ENCODE measurements at places on chromosomes 12 and 14.

DNA sequence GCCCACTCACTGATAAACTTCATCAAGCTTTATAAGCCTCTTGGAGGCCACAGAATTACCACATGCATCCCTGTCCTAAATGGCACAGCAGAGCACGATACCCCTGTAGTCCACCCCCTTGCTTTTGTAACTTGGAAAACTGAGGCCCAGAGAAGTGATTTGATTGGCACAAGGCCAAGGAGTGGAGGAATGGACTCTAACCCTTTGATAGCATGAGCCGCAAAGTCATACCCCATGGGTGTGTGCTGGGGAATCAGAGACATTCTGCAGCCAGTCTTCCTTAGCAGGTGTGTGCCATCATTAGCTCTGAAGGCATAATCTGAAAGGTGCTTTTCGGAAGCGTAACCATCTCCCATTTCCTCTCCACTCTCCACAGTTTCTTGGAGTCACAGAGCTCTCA is 28.5 kb upstream of the PWP1 start:
- no peak for DNase-seq

GRCh38 chr14:105700622-105701288 is 174.4 kb downstream of the TMEM121 start:
- no peak for DNase-seq

GRCh38 chr14:56177036-56177435 is 58.8 kb downstream of the PELI2 start:
- no peak for DNase-seq

DNA sequence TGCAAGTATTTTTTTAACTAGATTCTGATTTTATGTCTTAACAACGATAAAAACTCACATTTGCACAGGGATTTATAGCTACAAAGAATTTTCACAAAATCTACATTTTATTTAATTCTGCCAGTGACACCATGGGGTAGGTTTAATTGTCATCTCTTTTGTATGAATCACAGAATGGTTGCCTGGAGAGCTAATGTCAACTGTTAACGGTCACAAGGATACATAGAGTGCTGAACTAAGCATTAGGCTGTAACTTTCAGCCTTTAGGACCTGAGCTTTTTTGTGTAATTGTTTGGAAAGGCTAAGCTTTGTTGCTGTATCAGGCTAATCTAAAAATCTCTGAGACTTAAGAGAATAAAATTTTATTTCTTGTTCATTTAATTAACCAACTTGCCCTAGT is 465.3 kb upstream of the TBX3 start:
- DNase-seq: no peak

- no peak for DNase-seq
These were observed 604 bp downstream of the ZNF384 start for GRCh38 chr12:6688543-6688998.

DNA sequence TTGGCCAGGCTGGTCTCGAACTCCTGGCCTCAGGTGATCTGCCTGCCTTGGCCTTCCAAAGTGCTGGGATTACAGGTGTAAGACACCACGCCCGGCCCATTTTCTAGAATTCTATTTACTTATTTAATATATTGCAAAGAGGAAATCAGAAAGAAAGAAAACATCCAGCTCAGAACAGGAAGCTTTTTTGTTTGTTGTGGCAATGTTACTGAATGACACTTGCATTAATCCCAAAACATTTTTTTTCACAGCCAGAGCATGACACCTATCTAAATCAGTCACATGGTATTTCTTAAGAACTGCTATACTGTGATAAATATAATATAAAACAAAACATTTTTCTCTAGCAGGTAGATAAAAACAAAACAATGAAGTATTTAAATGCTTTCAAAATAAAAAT is 12.6 kb downstream of the CFL2 start:
- DNase-seq: no peak

GRCh38 chr14:47846008-47846407 is 170.6 kb upstream of the MDGA2 start:
- DNase-seq: no peak

GRCh38 chr12:111269718-111270117 is 99.2 kb downstream of the PHETA1 start:
- DNase-seq: no peak

DNA sequence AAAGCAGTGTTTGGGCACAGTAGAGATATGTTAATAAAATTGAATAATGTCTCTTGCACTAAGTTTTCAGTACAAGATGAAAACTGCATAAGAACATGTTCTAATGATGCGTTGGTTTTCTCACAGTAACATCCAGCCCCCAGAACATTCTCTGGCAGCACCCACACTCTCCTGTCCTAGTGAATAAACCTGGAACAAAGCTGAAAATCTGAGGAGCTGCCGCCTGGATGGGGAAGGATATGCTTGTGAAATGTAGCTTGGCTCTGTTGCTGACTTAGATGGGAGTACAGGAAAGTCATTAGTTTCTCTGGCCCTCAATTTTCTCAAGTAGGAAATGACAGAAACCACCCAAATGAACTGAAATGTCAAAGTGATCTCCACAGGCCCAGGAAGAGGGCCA is 323.8 kb downstream of the APAF1 start:
- no peak for DNase-seq

- no peak for DNase-seq
These were observed 414.4 kb downstream of the DPF3 start for GRCh38 chr14:72479461-72479931.

DNA sequence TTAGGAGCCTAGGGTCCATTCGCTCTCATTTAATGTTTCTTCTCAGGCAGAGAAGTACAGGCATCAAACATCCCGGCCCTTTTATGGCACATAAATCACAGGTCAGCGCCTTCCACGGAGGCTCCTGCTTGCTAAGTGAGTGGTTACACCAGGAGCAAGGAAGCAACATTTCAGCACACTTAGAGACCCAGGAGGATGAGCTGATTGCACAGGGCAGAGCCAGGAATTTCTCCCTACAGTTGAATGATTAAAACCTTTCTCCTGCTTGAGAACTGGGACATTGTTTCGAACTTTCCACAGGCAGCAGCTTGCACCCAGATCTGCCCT is 233.4 kb downstream of the SPTSSA start:
- DNase-seq: no peak

DNA sequence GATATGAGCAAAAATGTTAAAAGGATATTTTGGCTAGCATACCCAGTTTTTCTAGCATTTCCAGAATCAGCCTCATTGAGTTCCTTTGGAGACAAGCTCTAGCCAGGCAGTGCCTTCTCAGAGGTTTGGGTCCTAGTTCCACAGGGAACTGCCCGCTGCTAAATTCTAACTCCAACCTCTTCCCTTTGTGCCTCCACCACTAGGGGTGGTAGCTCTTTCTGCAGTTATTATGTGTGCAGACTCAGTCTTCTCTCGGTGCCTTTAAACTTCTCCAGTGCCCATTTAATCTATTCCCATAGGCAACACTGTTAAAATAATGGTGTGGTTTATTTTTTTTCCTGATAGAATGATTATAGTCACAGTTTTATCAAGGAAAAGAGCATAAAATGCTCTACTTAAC is 21.5 kb upstream of the SLC25A3 start:
- DNase-seq: no peak

GRCh38 chr12:43893670-43894069 is 57.8 kb downstream of the TMEM117 start:
- DNase-seq: no peak

- DNase-seq: no peak
These were observed 6.1 kb downstream of the MMP14 start for GRCh38 chr14:22842211-22843122.

DNA sequence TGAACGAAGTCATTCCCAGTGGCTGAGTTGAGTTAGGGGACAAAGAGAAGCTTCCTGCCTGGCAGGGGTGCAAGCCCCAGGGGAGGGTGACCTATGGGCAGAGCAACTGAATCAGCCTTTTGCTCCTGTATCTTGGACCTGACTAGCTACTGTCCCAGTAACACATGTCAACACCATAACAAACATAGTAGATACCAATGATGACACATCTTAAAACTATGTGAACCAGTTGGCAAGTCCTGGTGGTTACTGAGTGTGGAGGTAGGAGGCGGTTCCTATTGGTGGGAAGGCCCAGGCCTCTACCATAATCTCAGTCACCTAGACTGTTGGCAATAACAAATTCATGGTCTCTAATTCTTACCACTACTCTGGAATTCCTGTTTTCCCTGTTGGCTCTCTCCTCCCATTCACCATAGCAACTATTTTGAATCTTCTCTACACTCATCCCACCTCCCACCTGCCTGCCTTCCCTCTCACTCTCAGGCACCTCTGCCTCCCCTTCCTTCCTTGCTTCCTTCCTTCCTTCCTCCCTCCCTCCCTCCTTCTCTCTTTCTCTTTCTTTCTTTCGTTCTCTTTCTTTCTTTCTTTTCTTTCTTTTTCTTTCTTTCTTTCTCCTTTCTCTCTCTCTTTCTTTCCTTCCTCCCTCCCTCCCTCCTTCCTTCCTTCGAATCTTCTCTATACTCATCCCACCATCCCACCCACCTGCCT is 8.1 kb upstream of the P2RX7 start:
- DNase-seq: no peak

GRCh38 chr14:101957406-101958234 is 6.8 kb upstream of the DYNC1H1 start:
- no peak for DNase-seq

GRCh38 chr14:97178781-97179180 is 381.6 kb downstream of the VRK1 start:
- no peak for DNase-seq

DNA sequence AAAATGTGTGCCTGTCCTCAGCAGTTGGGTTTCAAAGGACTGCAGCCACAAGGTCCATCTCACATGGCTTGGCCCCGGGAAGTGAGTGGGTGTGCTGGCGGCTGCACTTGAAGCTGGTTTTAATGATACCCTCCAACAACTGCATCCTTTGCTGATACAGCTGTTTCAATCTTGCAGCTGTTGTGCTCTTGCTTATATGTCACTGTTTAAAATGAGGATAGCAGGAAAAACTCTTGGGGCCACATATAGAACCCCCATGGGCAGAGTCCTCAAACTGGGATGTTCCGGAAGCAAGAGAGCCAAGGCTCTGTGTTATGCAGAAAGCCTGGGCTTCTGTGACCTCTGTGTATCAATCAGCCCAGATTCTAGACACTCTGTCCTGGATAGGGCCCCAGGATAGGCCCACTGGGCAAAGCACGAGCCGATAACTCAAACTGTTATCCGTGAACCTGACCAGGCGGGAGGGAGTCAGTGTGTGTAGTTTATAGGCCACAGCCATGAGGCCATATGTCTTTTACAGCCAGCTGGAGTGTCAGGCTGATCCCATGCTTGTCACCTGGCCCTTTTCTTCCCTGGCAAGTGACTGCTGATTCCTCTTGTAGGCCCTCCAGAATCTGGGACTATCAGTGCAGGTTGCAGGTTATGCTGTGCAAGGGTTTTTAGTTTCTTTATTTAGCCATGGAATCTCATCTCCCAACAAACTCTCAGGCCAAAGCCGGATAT is 74.3 kb downstream of the SSPN start:
- DNase-seq: no peak

- DNase-seq: no peak
These were observed 143.0 kb downstream of the OTOGL start for GRCh38 chr12:80242321-80242720.

DNA sequence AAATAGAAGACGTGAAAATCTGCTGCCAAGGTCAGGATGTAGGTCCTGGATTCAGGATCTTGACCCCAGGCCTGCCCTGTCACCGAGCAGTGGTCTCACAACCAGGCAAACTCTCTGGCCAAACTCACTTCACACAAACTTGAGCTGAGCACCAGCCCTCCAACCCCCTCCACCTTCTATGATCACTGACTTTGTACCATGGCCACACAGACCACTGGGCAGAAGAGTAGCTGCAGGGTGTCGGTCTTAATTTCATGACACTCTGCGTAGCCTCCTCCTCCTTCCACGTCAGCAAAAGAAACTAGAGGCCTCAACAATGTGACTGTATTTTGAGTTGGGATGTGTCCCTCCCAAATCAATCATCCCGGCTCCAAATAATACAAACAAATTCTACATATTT is 7.2 kb upstream of the TBX3 start:
- no peak for DNase-seq

- no peak for DNase-seq
These were observed 153.9 kb downstream of the KIF26A start for GRCh38 chr14:104292084-104292970.

- DNase-seq: peak; percentile 78
These were observed 12.4 kb downstream of the CALM1 start for GRCh38 chr14:90409209-90409730.

GRCh38 chr14:22113401-22113800 is 439.8 kb upstream of the OR4E1 start:
- DNase-seq: no peak

DNA sequence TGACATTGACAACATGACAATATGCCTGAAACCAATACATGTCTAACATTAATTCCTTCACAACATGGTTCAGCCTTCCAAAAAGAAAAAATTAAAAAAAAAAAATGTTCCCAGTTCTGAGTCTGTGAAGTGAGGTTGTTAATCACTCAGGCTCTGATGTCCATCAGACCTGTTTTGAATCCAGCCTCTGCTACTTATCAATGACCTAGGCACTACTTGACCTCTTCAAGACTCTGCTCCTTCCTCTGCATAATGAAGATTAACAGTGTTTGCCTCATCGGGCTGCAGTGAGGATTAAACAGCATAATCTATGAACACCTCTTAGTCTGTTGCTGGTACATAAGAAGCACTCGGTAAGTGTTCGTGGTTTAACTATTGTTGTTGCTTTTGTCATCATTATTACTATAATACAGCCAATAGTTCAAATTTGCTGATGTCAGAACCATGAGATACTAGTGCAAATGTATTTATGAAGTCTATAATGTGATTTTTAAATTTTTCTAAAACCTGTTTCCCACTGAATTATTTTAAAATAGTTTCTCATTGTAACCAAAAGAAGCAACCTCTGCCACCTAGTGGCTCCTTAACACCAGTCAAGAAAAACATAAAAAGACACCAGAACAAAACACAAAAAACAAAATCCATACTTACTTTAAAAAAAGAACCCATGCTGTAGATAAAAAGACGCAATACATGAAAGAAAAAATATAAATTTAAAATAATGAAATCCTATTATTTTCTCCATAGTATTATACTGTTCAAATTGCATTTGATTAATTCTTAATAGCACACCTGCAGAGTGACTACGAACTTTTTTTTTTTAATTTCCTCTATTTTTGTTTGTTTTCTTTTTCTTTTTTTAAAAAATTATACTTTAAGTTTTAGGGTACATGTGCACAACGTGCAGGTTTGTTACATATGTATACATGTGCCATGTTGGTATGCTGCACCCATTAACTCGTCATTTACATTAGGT is 20.3 kb upstream of the TMX1 start:
- no peak for DNase-seq

DNA sequence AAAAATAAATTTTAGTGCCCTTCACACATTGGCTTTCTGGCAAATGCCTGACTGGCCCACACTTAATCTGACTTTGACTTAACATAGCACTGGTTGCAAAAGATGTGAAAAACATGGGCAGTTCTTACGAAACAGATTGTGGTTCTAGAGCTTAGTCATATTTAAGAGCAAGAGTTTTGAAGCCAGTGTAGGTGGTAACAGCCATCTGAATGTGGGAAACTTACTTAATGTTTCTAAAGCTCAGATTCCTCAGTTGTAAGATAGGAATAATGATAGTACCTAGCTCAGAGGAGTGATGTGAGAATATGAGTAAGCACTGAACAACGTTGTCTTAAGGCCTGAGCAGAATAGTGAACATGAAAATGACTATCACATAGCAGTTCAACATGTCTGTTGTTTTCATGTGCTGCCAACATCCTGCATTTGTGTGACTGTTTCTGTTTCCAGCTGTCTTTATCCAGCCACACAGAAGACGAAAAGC is 262.7 kb downstream of the SYT1 start:
- DNase-seq: no peak
